Activated naive CD4-positive, alpha-beta T cell (primary cell): ENCODE measurements at places on chromosomes 2 and 18.

DNA sequence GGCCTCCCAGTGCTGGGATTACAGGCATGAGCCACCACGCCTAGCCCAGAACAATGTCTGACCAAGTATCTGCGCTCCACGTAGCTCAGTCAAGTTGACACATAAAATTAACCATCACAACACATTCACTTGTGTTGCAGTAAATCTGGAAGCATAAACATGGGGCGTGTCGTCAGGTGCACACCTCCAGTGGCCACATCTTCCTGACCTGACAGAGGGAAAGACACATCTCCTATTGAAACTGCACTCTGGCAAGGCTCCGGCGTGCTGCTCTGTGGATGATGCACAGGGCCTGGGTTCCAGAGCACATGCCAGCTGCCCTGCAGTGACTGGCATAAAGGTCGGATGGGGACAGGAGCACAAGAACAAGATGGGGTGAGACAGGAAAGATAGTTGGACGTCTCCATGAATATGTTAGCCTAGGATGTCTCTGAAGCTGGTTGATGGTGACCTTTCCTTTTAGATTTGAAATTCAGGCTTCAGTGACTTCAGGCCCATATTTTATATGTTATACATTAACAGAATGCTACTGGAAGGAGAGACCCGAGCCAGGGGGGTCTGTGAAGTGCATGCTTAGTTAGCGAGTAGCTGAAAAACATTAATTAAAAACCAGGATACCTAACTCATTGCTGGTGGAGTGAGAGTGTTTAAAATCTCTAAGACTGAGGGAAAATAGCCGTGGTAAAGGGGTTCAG lies 10.9 kb downstream of the IMPA2 start:
- DNase-seq: no peak

GRCh38 chr2:73414696-73415095 lies 29.1 kb downstream of the ALMS1 start:
- DNase-seq: no peak

DNA sequence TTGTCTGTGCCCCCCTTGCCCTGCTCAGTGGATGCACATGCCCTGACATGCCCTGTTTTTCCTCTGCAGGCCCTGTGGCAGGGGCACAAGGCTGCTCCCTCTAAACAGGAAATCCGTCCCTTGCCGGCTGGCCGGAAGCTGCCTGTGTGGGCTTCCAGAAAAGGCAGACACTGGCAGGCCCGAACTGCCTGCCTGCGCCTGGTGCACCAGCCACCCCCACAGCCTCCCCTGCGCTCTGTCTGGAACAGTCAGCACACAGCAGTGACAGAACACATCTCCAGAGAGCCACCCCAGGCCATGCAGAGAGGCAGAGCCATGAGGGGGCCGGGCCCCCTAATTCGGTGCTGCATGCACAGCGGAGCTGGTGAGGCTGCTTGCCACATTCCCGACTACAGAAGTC lies 33.5 kb downstream of the LOXHD1 start:
- peak; percentile 10 for DNase-seq

GRCh38 chr2:173033084-173033483 lies 42.6 kb upstream of the MAP3K20 start:
- no peak for DNase-seq

DNA sequence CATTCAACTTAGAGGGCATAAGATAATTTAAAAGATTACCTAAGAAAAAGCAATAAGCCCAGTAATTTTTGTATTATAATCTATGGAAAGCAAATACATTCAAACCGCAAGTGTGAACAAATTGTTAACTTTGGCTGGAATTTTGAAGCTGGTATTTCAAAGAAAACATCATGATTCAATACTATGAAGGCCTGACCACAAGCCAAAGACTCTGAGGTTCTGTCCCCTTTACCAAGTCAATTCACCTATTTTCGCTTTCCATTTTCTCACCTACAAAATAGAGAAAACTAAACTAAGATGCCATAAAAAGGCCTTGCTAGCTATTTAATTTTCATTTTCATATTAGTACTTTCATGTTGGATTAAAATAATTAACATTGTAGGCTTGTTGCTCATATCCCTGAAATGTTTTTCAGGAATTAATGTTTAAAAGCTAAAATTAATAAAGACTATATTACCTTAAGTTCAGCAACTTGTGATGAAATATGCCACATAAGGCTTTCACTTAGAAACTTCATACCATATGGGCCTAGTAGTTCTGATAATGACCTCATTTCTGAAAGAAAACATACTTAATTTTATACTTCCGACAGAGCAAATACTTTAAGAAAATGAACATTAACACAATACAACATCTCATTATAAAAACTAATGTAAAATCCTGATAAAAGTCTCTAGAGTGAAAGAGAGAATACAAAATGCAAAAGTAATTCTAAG lies 85.7 kb upstream of the FRZB start:
- no peak for DNase-seq

DNA sequence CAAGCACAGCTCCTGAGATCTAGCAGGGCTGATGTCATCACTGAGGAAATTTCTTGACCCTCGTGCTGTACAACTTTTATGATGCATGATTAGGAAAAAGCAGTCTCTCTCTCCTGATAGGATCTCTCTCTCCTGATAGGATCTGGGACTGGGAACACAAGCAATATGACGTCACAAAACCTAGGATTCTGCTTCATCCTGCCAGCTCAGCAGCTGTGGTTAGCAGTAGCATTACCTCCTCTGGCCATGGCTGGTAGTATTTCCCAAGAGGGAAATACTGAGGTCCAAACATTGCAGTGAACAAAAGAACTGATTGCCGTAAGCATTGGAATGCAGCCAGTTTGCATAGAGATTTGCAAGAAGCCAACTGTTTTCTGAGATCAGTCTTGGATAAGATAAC lies 521.2 kb upstream of the POU3F3 start:
- DNase-seq: no peak

GRCh38 chr18:44742718-44743311 lies 62.1 kb downstream of the SETBP1 start:
- no peak for DNase-seq

- DNase-seq: no peak
These were observed 31.4 kb downstream of the GALM start for GRCh38 chr2:38697116-38697840.

DNA sequence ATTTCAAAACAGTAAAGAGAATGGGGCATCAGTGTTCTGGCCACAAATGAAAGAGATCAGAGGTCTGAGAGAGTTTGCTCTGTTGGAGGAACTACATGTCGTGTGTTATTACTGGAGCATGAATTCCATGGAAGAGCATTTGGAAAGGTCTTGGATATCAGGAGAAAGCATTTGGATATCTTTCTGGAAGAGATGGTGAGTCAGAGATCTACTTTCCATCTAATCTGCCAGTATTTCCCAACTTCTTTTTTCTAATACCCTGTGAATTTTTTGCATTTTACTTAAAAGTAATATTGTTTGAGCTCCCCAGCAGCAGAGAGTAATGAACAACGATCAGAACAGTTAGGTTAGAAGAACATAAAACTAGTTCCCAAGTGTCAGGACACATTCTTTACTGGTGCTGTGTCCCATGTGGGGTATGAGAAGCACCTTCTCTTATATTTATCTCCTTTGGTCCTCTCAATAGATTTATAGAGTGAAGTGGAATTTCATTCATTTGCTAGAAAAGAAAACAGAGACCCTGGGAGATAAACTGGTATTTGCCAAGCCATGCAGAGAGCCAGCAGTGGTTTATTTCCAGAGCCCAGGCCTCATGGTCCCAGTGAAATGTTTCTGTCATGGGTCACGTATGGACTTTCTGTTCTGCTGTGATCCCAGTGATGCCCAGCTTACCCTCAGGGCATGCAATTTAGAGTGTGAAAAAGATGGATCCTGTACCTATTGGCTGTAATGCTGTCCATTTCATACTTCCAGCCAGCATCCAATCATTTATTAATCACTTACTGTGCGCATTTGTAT lies 130.8 kb upstream of the NT5C1B start:
- no peak for DNase-seq

- no peak for DNase-seq
These were observed 53.4 kb downstream of the ATIC start for GRCh38 chr2:215365184-215365658.

GRCh38 chr18:53426666-53427184 lies 797.7 kb downstream of the MBD2 start:
- DNase-seq: no peak

DNA sequence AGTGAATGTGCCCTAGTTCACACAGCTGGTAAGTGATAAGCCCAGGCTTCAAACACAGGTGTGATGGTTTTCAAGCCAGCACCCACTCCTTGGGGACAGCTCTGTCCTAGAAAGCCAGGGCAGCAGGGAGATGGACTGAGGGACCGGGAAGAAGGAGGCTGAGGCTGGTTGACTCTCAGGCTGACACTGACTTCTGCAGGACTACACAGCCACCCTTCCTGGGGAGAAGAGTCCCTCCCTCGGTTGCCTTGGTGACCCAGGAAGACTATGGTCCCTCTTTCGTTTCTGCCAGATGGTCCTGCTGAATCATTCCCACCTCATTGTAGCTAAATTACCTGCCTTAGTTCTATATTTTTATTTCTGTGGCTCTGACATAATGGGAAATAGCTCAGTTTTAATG lies 11.3 kb upstream of the FSHR start:
- DNase-seq: no peak

DNA sequence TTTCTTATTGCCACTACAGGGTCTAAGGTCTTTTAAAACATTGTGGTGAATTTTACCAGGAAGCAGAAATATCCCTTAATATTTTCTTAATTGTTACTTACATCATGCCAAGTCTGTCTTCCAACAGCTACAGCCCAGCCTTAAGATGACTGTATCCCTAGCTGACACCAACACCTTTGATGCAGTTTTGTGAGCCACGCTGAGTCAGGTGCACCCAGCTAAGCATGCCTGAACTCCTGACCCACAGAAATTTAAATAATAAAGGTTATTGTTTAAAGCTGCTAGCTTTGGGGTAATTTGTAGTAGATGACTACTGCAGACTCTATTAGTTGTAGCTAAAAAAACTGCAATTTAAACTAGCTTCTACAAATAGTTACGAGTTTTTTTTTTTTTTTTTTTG lies 1757.9 kb upstream of the LRRTM1 start:
- no peak for DNase-seq

DNA sequence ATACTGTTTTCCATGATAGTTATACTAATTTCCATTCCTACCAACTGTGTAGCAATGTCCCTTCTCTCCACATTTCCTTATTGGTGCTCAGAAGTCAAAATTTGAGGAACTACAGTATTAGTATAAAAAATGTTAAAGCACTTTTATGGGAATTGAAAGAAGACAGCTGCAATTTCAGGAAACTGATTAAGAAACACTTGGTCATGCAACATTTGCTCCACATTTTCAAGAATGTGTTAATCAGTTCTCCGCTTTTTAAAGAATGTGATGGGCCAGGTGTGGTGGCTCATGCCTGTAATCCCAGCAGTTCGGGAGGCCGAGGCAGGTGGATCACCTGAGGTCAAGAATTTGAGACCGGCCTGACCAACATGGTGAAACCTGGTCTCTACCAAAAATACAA lies 33.6 kb upstream of the MGAT4A start:
- DNase-seq: no peak

DNA sequence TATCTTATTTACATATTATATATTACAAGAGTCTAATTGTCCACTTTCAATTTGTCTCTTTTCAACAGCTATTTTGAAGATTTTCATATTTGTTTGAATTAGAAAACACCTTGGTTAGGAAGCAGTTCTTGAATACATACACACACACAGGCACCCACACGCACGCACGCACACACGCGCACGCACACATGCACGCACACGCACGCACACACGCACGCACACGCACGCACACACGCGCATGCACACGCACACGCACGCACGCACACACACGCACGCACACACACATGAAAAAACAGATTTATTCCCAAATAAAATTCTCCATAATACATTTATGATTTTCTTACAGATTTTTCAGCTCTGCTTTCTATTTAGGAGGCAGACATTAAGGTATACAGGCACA lies 220.7 kb downstream of the NYAP2 start:
- DNase-seq: no peak

GRCh38 chr18:38421872-38422615 lies 856.4 kb upstream of the CELF4 start:
- DNase-seq: no peak

- no peak for DNase-seq
These were observed 2.3 kb downstream of the STEAP3 start for GRCh38 chr2:119225926-119226325.

GRCh38 chr2:101012706-101013181 lies 10.7 kb downstream of the RPL31 start:
- no peak for DNase-seq
